ENCODE measurements at places on chromosomes 5 and 9. TPM values are rescaled to one million over a fixed set of nuclear protein-coding genes. Genes with fewer than 3 reads are reported as not detected.
A peak's percentile ranks its signal among the peaks of the same experiment; 100 is the strongest.

DNA sequence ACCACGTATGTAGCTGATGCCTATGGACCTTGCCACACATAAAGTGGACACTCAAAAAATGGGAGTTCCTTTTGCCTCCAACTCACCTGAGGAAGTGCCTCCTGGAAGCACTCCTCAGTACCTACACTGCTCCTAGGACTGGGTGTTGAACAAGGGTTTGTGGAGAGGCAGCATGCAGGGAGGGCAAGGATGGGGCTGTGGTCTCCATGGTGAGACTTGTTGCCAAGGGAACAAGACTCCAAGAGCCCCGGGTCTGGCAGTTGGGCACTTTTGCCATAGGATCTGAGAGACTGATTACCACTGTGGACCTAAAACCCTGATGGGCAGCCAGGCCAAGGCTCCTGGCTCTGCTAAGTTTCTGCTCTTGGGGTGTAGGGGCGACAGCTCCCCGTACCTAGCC is 6.9 kb upstream of the NR5A1 start:
- ATAC-seq = no peak

- ATAC-seq = no peak
These were observed 132.2 kb upstream of the HMHB1 start for GRCh38 chr5:143679777-143680176.

GRCh38 chr5:80516826-80517225 is 28.9 kb downstream of the FAM151B start:
- ATAC-seq = no peak

- peak; percentile 20 for ATAC-seq
These were observed 10.4 kb downstream of the FCN2 start for GRCh38 chr9:134891053-134891452.

The ADCY2 gene
- 8.5 TPM for total RNA-seq

The NSG2 gene
- 20.5 TPM for total RNA-seq

DNA sequence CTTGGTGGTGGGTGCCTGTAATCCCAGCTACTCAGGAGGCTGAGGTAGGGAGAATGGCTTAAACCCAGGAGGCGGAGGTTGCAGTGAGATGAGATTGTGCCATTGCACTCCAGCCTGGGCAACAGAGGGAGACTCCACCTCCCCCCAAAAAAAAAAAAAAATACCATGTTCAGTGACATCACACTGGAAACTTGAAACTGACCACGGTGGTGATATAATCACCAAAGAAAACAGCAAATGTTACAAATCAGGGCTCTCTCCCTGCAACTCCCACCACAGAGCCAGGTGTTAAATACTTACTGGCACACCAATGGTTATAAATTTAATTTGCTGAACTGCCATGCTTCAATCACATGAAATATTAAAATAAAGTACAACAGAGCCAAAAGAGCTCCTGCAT is 81.4 kb downstream of the ZNF608 start:
- no peak for ATAC-seq

Measured in motor neuron (in vitro differentiated cells).